ENCODE measurements at places on chromosomes 5 and 9. TPM values are rescaled to one million over a fixed set of nuclear protein-coding genes. Genes with fewer than 3 reads are reported as not detected.

- DNase-seq = no peak
Measured at GRCh38 chr9:92666236-92666635, 3.7 kb downstream of the IPPK start.

DNA sequence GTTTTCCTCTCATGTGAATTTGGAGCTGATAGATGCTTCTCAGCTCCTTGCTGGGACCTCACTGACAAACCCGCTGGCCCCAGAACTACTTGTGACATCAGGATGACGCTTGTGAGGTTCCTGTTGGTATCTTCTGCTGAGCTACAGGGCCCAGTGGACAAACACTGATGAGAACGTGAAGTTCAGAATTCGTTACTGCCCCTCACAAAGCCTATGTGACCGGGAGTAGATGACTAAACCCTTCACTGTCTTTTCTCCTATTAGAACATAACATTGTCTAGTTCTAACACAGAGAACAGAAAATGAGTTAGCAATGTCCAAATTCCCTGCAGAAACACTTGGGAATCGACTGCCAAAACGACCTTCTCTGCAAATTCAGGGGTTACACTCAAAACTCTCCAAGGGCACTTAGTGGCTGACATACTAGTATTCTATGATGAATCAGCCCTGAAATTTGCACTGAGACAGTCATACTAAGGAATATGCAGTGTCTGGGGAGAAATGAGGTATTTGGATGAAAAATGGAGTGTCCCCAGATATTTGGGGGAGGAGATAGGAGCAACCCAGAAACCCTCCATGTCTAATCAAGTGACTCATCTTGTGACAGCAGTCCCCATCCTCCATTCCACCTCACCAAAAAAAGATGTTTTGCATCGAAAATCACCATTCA is 143.2 kb upstream of the TRIM32 start:
- no peak for DNase-seq

DNA sequence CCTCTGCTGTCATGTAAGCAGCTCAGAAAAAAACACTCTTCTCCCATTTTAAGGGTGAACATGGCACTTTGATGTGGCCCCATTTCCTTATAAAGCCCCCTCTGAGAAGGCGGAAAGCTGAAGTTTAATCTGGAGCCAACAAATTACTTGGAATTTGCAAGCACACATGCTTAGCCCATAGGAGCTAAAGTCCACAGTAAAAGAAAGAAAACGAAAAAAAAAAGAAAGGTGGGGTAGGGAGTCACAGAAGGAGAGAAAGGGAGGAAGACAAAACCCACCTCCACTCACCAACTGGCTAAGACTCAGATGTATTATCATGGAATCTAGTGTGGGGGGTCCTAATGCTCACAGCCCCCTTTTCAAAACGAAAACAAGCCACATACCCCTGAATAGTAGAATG is 30.4 kb downstream of the PRRX2 start:
- no peak for DNase-seq

GRCh38 chr9:98886691-98887229 is 56.9 kb upstream of the COL15A1 start:
- peak; percentile 47 for DNase-seq

GRCh38 chr5:178496642-178497041 is 93.6 kb downstream of the COL23A1 start:
- no peak for DNase-seq

- DNase-seq = no peak
Measured at GRCh38 chr9:85876628-85877027, 64.3 kb upstream of the NAA35 start.

DNA sequence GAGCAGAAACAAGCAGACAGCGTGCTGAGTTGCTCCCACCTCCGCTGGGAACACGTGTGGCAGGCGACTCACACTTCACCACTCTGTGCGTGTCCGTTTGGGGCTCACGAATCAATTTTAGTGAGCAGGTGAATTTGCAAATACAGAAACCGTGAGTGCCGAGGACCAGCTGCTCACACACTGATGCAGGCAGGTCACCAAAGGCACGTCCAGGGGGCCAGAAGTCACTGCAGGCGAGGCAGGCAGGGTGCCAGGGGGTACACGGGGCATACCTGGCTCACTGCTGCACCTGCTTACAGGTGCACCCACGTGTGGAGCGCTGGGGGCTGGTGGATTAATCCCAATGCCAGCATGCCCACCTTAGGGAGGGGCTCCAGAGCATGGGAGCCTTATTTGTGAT is 68.8 kb downstream of the ZNF354C start:
- DNase-seq = no peak

GRCh38 chr5:7983433-7983832 is 114.5 kb downstream of the MTRR start:
- no peak for DNase-seq

DNA sequence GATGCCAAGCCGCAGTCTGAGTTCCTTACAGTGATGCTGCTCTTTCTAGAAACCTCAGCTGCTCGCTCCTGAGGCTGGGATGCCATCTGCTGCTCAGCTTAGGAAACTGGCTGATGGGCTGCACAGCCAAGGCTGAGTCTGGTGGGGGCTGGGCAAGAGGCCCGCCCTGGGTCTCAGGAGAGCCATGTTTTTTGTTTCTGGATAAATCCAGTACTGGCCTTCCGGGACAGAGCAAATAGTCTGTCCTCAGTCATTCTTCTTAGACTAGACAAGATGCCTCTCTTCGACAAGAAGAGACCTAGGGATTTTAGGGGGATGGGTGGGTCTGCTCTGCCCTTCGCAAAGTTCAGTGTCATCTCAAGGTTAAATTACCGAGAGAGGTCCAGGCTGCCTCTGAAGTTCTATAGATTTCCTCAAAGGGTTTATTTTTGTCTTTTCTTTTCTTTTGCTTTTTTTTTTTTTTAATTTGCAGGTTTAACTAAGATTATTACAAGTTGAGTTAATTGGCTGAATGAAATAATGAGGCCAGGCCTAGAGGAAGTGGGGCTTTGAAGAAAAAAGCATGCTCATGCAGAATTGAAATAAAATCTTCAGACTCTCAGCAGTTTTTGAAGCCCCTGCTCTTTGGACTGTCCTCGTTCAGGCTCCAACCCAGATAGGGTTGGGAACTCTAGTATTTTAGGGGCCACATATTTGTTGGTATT is 30.6 kb upstream of the MATR3 start:
- DNase-seq = peak; percentile 93

DNA sequence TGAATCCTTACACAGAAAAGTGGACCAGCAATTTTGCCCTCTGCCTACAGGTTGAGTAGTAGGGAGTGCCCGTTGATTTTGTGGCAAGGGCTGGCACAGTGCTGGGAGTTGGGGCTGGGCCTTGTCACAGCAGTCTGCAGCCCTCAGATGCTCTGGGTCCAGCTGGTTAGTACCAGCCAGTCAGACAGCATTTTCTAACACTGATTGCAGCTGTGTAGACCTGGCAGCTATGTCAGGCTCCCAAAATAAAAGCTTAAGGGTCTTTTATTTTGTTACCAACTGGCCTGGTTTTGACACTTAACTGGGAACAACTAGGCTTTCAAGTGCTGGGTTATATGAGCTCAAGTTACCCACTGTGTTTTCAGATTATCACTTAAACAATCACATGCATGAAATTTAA is 57.7 kb downstream of the MAT2B start:
- DNase-seq = no peak

DNA sequence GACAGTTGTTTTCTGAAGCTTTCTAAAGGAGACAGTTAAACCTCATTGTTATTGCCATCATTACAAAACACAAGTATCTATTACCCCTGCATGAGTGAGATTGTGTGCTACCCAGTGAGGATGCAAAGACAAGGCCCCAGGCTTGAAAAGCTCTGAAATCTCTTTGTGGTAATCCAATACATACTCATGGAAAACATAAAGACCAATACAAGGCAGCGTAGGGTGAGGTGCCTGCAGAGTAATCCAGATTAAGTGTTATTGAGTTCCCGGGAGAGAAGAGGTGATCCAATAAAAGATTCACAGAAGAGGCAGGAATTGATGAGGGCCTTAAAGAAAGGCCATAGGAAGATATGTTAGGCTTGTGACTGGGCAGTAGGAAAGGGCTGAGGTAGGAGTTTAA is 150.1 kb downstream of the MEF2C start:
- DNase-seq = no peak

GRCh38 chr5:1262381-1262780 is 32.5 kb downstream of the TERT start:
- no peak for DNase-seq

The PTPRD gene
- 78.9 TPM for total RNA-seq

The UGT3A2 gene
- total RNA-seq = 0.35 TPM

The FNBP1 gene
- 51.7 TPM for total RNA-seq

The IL31RA gene
- total RNA-seq = 0.44 TPM
